Epithelial cell of proximal tubule (primary cell): ENCODE measurements at places on chromosomes 7 and 10.

DNA sequence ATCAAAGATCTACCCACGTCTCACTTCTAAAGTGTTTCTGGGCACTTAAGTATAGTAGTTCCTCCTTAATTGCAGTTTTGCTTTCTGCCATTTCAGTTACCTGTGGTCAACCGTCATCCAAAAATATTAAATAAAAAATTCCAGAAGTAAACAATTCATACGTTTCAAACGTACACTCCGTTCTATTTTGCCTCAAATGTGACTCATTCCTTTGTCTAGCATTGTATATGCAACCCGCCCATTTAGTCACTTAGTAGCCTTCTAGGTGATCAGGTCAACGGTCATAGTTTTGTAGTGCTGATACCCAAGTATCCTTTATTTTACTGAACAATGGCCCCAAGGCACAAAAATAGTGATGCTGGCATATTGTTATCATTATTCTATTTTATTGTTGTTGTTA lies 33.8 kb downstream of the HGF start:
- no peak for DNase-seq

DNA sequence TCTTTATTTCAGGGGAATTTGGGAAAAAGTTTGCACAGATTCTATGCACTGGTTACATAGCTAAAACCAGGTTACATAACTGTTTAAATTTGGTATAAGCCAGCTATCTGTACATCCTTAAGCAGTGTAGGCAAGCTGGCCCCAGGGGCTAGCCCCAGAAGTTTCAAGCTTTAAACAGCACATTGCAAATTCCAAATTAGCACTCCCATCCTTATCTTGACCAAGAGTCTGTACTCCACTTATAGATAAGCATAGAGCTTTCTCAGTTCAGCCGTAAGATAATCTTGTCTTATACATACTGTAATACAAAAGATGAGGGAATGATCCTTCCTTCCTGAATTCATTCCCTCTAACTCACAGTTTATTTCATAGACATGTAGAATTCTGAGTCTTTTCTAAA lies 109.3 kb downstream of the SPAG6 start:
- DNase-seq: no peak

DNA sequence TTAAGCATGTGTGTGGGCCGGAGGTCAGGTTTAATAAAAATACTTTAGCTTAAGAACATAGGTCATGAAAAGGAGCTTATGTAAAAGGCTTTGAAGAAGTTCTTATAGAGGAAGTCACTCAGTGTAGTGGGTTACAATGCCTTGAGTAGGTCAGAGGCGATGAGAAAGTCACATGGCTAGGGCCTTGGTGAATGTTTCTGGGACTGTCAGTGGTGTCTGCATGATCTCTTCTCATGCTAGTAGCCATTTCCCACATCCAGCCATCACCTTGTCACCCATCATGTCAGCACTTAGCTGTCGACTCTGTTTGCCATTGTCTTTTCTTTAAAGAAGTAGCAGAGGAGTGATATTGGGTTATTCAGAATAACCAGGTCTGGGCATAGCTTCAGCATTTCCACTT lies 236.6 kb downstream of the CDK14 start:
- no peak for DNase-seq

DNA sequence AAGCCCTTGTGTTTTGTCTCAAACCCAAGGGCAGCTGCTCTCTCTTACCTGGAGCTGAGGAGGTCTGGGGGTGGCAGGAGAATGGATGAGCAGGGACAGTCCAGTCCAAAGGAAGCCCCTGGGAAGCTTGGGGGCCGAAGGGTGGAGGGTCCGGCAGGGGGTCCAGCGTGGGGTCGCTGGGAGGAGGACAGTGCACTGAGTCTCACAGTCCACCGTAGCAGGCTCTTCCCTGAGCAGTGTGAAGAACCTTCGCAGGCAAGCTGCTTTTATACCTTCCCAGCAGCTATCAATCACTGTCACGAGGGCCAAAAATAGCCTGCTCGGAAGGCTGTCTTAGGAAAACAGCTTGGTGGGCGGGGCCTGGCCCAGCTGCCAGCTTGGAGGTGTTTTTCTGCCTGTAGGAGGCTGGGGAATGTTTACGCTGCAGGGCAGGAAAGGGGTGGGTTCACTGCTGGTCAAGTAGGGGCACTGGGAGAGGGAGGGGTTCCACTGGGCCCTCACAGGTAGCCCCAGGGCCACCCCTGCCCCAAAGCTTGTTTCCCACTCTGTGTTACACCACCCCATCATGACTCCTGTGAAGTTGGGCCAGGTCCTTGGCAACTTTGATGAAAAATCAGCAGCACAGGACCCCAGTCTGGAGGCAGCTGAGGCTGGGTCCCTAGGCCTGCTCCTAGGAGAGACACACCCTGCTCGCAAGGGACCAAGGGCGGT lies at the start of gene DEPP1:
Gene DEPP1, minus strand, starts transcription at position 240 of the 711 bp plus-strand sequence. CDS start 779 bp downstream, outside the sequence.
- DNase-seq: peak; percentile 86

DNA sequence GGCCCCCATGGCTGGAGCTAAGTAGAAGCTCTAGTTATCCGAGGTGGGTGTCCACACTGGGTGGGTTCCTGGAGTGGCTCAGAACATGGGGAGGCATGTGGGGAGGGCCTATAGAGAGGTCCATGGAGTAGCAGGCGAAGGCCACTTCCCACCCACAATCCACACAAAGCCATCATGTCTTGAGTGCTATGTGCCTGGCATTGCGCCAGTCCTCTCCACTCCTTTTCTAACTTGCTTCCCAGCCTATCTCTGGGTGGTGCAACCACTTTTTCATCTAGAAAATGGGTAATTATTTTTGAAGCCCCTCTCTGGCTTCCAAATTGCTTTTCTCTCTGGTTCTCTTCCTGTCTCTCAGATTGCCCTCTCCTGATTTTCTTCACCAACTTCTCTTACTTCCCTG lies 263.6 kb downstream of the PHTF2 start:
- DNase-seq: no peak

GRCh38 chr7:5754981-5755599 lies 26.4 kb downstream of the RNF216 start:
- no peak for DNase-seq

- DNase-seq: peak; percentile 76
Observed at GRCh38 chr10:25547382-25547781, 372.6 kb downstream of the GPR158 start.

GRCh38 chr7:117132321-117133120 lies 179.2 kb downstream of the ST7 start:
- DNase-seq: peak; percentile 84

- no peak for DNase-seq
Observed at GRCh38 chr7:83930262-83930661, 264.3 kb downstream of the SEMA3A start.

- DNase-seq: no peak
Observed at GRCh38 chr7:27172315-27172774, 1.8 kb downstream of the HOXA10 start.

- DNase-seq: no peak
Observed at GRCh38 chr10:54194806-54195205, 606.2 kb downstream of the PCDH15 start.

- no peak for DNase-seq
Observed at GRCh38 chr10:51109801-51110533, 35.7 kb downstream of the PRKG1 start.

DNA sequence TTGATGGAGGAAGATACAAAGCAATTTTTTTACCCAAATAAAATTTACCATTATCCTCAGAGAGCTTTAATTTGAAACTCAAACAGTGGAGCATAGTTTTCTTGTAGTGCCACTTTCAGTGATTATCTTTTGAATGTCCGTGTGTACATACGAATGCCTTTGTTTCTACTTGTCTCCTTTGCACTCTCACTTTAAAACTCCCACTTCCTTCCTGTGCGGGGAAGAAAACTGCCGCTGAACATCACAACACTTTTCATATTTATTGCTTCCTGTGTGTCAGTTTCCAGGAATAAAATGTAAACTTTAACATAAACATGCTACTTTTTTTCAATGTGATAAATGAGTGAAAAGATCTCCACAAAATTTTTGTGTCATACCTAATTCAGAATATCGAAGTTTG lies 102.4 kb downstream of the SEMA3A start:
- no peak for DNase-seq

GRCh38 chr10:97866524-97867219 lies 17.0 kb downstream of the GOLGA7B start:
- no peak for DNase-seq

DNA sequence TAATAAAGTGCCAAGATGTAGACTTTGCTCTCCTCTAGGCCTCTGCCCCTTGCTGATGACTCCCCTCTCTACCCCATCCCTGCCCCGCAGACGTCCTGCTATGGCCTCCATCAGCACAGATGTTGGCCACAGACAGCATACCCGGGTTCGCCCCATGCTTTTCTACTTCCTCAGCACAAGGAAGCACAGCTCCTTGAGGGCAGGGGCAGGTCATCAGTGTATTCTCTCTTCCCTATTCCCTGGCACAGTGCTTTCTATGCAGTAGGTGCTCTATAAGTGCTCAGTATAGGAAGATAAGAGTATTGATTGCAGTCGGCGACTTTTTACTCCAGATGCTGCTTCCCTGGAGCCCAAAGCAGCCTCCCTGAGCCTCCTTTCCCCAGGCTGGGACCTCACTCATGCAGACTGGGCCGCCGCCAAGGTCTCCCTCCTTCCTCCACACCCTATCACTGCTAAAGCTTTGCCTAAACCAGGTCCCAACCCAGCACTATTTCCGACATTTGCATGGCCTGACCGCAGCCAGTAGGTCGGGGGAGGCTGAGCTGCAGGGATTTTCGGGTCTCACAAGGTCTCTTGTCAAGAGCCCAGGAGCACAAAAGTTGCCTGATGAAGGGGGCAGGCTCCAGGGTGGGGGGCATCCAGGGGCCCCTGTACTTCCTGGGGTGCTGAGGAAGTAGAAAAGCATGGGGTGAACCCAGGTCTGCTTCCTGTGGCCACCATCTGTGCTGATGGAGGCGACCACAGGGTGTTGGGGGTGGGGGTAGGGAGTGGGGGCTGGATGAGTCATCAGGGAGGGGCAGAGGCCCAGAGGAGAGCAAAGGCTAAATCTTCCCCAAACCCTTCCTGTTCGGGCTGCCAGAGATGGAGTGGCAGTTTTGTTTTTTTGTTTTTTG lies 8.0 kb downstream of the CALHM3 start:
- DNase-seq: no peak

GRCh38 chr7:139065323-139065722 lies 29.5 kb upstream of the ZC3HAV1L start:
- DNase-seq: no peak

DNA sequence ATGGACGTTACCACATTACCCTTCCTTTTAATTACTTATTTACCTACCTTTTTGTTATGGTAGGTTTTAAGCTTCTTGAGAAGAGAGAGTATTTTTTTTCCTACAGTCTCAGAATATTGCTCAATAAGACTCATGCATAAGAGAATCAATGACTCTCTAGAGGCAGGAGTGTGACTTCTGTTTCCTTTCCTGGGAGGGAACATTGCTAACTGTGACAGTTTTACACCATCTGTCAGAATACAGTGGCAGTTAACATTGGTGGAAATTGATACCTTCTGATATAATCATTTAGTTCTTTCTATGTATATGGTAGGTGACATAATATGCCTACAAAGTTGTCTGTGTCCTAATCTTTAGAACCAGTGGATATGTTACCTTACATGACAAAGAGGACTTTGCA lies 348.7 kb upstream of the POT1 start:
- no peak for DNase-seq

- no peak for DNase-seq
Observed at GRCh38 chr10:106076496-106076895, 1088.0 kb downstream of the SORCS1 start.

DNA sequence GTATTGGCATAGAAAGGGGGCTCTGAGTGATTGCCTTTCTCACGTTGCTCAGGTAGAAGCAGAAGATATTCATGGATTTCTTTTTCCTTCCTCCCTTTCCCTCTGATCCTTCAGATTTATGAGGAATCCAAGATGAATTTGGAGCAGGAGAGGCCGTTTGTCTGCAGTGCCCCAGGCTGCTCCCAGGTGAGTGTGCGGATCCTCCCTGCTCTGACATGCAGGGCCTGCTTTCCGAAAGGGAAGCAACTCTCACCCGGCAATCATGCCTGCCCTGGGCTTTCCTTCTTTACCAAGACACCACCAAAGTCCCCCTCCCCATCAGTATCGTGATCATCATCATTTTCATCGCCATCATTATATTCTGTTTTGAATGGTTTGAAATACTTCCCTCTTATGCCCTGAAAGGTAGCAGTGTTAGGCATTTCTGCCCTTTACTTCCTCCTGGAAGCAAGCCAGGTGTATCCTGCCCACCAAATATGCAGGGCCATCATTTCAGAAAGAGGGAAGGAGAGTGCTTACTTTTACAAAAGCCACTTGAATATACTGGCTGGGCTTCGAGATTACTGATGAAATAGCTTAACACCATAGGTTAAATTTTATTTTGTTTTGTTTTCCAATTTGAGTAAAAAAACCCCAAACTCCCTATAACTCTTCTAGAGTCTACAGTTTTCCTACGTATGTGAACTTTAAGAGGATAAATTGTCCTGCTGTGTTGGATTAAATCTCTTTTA lies 75.9 kb downstream of the CREB5 start:
- DNase-seq: no peak

GRCh38 chr7:15925608-15926007 lies 239.1 kb upstream of the MEOX2 start:
- DNase-seq: no peak

- DNase-seq: no peak
Observed at GRCh38 chr10:7789390-7789789, 1.4 kb downstream of the ATP5F1C start.

DNA sequence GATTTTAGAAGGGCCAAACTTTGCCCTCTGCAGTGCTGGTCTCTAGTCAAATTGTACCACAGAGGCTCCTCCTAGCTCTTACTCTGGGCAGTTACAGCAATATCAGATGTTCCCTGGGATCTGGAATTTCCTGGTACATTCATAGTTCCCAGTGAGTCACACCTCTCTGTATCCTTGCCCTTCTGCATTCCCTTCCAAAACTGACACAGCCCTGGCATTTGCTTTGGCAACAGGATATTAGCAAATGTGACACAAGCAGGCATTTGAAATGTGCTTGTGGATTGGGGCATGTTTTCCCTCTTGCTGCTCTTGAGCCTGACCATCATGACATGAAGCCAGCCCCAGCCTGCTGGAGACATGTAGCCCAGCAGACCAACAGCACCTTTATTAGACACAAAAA lies 284.7 kb upstream of the AKR1E2 start:
- DNase-seq: peak; percentile 98

- no peak for DNase-seq
Observed at GRCh38 chr10:117652228-117653169, 110.0 kb downstream of the EMX2 start.

GRCh38 chr10:30488316-30488715 lies 54.3 kb downstream of the MAP3K8 start:
- no peak for DNase-seq
